ENCODE measurements at places on chromosomes 3 and 15. TPM values are rescaled to one million over a fixed set of nuclear protein-coding genes. Genes with fewer than 3 reads are reported as not detected.

DNA sequence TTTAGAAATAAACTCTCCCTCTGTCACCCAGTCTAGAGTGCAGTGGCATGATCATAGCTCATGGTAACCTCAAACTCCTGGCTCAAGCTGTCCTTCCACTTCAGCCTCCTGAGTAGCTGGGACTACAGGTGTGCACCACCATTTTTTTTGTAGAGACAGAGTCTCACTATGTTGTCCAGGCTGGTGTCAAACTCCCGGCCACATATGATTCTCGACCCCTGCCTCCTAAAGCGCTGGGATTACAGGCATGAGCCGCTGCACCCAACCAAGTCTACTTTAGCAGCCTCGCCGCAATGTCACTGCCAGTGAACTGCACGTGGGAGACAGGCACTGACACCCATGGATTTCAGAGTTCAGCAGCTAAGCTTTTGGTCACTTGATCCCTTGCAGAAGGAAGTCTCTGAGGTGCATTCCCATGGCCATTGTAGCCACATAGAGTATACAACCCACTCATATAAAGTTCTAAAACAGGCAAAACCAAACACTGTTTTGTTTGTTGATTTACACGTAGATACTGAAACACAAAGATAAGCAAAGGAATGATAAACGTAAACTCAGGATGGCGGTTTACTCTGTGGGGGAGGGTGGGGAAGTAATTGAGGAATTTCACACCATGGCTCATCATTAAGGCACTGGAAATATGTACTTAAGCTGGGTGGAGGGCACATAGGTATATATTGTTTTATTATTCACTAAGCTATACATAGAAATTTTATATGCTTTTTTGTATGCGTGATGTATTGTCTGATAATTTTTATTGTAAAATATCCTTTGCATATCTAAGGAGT is 115.0 kb downstream of the MEX3B start:
- DNase-seq: no peak

GRCh38 chr15:69225355-69226022 is 65.1 kb downstream of the GLCE start:
- no peak for DNase-seq

GRCh38 chr3:190534386-190534785 is 20.5 kb downstream of the IL1RAP start:
- no peak for DNase-seq

REC114 gene
- total RNA-seq: not detected

DNA sequence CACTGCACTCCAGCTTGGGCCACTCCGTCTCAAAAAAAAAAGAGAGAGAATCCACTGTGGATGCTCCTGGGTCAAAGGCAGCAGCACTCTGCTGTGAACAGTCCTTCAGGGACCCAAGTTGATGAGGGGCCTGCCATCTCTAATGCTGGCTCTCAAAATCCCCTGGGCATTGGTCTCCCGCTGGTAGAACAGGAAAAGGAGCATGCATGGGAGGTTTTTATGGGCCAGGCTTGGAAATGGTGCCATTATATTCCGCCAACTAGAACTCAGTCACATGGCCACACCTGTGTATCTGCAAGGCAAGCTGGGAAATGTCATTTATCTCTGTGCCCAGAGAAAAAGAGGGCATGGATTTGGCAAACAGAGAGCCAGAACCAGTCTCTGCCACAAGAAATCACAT is 3.4 kb upstream of the DIS3L start:
- DNase-seq: no peak

DNA sequence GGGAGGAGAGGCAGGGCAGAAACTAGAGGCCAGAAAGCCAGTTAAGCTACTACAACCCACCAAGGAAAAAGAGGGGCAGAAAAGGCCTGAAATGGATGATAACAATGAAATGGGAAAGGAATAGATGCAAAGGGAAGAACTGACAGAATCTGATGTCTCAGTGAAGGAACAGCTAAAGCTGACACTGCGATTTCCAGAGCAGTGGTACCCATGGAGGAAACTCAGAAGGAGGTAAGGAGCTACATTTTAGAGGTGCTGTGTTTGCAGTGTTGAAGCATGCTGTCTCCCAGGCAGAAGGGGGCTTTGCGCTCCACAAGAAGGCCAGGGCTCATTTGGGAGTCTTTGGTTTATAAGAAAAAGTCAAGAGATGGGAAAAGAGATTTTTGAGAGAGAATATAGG is 38.0 kb downstream of the ZBTB38 start:
- no peak for DNase-seq

GRCh38 chr15:67805008-67805665 is 20.2 kb upstream of the SKOR1 start:
- DNase-seq: no peak

GRCh38 chr3:157219215-157219614 is 59.3 kb upstream of the CCNL1 start:
- DNase-seq: no peak

- no peak for DNase-seq
Measured at GRCh38 chr15:86001200-86001599, 78.5 kb upstream of the AGBL1 start.

DNA sequence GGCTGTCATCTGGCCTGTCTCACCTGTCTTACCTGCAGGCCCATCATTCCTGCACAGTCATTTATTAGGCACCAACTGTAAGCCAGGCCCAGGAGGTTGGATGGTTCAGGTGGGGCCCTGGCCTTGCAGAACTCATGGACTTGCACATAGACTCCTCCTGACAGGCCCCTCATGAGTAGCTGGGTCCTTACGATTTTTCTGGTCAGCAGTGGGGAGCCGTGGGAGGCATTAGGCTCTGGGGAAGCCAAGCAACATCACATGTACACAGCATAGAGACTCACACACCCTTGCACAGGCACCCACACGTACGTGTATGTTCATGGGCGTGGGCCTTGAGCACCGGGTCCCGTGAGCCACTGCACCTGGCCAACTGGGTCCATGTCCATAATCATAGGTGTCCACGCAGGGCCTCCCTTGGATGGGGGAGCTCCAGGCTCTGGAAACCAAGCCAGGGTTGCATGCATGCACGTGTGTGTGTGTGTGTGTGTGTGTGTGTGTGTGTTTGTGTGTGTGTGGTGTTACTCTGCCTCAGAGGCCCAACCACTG is 20.3 kb downstream of the CISH start:
- no peak for DNase-seq

AMOTL2 gene
- 102 TPM for total RNA-seq

PLSCR2 gene
- not detected for total RNA-seq

GRCh38 chr15:35129361-35129760 is 44.3 kb upstream of the NANOGP8 start:
- DNase-seq: no peak

- DNase-seq: no peak
Measured at GRCh38 chr15:60840703-60841411, 361.9 kb upstream of the ICE2 start.

GRCh38 chr3:65334045-65334665 is 646.4 kb upstream of the ADAMTS9 start:
- DNase-seq: no peak

PLD1 gene
- 49.0 TPM for total RNA-seq

DNA sequence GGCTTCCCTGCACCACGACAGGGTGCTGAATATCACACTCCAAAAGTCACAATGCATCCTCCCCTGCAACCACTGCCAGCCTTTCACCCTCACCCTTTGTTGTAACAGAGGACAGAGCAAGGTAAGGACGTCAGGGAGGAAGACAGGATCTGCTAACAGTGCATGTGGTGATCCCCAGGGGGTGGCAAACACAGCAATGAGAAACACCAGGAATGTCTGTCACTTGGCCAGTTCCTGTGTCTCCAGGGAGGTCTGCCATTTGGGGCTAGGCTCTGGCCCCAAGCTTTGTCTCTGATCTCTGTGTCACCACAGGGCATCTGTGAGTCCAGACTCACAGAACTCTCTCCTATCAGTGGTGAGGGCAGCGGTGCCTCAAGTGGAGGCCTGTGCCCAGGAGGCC is 54.3 kb upstream of the SLC24A5 start:
- DNase-seq: no peak

DNA sequence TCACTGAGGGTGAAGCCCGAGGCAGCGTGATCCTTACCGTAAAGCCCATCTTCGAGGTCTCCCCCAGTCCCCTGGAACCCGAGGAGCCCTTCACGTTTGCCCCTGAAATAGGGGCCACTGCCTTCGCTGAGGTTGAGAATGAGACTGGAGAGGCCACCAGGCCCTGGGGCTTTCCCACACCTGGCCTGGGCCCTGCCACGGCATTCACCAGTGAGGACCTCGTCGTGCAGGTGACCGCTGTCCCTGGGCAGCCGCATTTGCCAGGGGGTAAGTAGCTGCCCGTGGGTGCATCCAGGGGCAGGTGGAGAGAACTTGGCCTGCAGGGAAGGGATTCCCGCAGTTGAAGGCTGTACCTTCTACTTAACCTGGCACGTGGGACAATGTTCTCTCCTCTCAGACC is 42.4 kb downstream of the ACAN start:
- DNase-seq: no peak

MORC1 gene
- total RNA-seq: not detected

MYLK gene
- 24.6 TPM for total RNA-seq

CTNNB1 gene
- total RNA-seq: 311 TPM
